Left renal pelvis (tissue), 4 donors: ENCODE measurements at places on chromosomes 2 and 18.

DNA sequence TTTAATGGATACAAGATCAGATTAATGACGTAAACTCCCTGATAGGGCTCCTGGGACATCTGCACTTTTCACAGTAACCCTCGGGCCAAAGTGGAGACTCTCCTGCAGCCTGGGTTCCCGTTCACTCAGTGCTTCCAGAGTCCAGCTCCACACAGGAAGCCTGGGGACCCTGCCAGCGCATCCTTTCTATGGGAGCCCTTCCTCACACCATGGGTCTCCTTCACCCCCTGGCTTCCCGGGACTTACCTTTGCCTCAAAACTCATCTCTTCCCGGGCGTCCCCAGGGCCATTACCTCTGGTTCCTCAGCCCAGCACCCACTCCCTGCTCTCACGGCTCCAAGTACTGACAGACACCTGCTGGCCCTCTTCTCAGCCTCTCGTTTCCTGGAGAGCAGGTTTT lies 40.7 kb upstream of the KLF11 start:
- DNase-seq: no peak

- no peak for DNase-seq
These were observed 180.1 kb downstream of the PRPF40A start for GRCh38 chr2:152537081-152537651.

- DNase-seq: no peak
These were observed 176.9 kb upstream of the FN1 start for GRCh38 chr2:215612786-215613185.

- DNase-seq: no peak
These were observed 680 bp downstream of the DTNB start for GRCh38 chr2:25672494-25673299.

DNA sequence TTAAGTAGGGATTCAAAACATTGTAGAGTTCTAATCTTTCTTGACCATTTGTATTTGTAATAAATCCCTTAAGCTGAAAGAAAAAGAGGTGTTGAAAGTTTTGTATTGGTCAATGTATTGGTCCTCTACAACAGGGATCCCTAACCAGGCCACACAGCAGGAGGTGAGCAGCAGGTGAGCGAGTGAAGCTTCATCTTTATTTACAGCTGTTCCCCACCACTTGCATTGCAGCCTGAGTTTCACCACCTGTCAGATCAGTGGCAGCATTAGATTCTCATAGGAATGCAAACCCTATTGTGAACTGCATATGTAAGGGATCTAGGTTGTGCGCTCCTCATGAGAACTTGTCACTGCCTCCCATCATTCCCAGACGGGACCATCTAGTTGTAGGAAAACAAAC lies 715.7 kb upstream of the NXPH2 start:
- DNase-seq: no peak

DNA sequence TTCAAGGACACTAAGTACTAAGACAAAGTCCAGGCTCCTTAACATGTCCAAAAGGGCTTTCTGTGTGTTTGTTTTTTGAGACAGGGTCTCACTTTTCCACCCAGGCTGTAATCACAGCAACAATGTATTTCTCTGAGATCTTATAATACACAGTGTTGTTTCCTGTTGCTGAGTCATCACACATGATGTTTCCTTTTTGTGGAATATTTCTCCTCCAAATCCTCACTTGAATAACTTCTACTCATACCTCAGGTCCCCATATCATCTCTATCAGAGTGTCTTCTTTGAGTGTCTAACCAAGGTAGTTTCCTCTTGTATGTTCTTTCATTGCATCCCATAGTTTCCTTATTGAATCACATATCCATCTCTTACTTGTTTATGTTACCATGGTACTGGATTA lies 632.0 kb upstream of the PIK3C3 start:
- no peak for DNase-seq

DNA sequence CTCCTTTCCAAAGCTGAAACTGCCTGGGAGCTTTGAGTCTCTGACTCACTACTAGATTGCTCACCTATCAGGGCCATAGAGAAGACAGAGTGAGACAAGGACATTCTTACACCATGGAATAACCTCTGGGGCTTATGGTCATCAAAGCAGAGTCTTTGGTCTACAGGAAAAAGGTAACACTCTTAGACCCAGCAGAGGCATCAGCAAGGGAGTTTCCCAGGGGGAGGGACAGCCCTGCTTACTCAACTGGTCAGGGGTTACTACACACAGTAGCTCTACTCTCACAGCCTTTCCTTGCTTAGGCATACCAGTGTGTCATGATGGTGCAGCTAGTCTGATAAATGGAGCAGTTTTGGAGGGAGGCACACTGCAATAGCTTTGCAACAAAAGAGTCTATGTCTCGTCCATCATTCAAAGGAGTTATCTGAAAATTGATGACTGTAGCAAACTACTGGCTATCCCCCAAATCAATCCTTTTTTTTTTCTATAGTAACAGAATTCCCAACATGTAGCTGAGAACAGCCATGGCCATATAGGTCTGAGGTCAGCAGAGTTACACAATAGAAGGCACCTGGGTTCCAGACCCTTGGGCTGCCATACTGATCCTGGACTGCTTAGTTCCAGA lies 22.4 kb upstream of the CD28 start:
- no peak for DNase-seq

DNA sequence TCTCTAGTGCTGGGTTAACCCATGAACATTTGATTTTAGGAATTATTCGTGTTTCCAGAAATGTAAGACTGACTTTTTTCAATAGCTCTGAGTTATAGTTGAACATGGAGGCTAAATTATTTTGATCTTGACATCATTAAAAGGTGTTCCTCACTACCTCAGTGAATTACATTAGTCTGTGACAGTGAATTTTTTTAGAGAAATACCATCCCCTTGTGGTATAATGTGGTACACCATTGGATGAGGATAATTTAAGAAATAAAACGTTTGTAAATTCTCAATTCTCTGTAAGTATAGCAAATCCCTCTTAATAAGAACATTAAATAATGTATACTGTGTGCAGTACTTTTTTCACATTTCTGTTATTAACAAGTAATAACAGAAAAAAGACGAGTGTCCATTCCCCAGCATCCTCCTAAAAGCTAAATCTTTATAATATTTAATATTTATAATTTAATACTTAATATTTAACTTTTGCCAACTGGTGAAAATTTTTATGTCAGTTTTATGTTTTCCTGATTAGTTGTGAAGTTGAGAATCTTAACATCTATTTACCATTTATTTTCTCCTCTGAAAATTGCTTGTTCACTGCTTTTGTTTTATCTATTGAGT lies 70.3 kb upstream of the CWC22 start:
- no peak for DNase-seq

DNA sequence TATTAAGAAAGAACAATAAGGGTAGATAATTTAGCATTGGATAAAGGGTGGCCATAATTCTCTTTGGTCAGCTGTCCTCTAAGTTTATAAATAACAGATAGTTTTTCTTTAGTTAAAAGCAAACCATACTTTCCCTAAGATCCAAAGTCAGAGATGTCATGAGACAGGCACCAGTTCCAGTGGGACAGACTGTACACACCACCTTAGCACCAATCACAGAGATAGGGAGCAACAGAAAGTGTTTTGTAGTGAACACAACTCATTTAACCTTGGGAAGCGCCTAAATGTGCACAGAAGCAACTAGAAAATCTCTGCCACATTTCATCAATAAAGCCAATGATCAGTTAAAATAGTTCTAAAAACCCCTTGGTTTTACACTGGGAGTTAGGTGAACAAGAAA lies 186.8 kb upstream of the SMAD7 start:
- no peak for DNase-seq

GRCh38 chr2:162545254-162545653 lies 201.3 kb downstream of the GCA start:
- no peak for DNase-seq

GRCh38 chr2:42951263-42951938 lies 159.0 kb upstream of the HAAO start:
- DNase-seq: no peak

- DNase-seq: no peak
These were observed 3.8 kb downstream of the VPS54 start for GRCh38 chr2:64015391-64015790.

DNA sequence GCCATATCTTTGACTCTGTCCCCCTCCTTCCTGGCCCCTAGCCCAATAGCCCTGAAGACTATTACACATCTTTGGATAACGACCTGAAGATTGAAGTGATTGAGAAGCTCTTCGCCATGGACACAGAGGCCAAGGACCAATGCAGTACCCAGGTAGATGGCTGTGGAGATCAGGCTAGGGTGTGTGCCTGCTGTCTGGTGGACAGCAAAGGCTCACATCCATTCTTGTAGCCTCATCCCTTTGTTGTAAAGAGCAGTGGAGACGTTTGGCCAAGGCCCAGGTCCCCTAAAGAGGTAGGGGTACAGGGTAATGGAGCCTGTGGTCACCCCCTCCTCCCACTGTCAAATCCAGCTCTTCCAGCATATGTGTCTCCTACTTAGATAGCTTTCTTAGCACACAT lies 81.4 kb downstream of the EPAS1 start:
- DNase-seq: no peak

DNA sequence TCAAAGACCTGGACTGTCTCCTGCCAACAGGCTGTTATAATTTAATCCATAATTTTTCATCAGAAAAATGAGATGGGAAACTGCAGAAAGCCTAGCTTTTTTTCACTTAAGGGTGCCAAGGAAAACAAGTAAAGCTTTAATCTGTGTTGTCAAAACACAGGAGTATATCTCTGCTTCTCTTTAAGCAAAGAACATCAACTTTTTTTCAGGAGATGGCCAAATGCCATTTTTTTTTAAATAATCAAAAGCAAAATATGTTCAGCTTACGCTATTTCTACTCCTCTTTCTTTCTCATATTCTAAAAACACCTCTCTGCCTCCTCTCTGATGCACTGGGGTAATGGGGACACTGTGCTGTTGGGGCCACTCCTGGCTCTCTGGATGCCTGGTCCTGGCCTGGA lies 73.1 kb upstream of the NXPH2 start:
- DNase-seq: no peak

DNA sequence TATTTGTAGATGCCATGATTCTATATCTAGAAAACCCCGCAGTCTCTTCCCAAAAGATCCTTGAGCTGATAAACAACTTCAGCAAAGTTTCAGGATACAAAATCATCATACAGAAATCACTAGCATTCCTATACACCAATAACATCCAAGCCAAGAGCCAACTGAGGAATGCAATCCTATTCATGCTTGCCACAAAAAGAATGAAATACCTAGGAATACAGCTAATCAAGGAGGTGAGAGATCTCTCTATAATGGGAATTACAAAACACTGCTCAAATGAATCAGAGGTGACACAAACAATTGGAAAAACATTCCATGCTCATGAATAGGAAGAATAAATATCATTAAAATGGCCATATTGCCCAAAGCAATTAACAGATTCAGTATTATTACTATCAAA lies 551.4 kb upstream of the SLC39A10 start:
- no peak for DNase-seq

DNA sequence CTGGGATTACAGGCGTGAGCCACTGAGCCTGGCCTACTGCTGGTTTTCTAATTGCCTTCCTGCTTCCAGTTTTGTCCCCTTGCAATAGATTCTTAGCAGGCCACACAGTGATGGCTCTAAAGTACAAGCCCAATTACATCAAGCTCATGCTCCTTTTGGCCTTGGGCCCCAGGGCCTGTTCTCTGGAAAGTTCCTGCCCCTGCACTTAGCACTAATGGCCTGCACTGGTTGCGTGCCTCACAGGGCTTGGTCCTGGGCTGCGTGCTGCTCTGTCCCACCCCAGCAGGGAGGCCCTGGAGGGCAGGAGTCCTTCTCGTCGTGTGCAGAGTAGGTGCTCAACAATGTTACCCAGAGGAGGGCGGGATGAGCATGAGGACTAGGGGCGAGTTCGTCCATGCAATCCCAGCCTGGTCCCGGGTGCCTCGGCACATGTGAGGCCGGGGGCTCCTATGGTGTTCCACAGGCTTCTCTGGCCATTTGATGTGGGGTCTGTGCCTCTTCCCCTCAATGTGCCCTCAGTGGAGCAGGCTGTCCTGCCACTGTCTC lies 51.7 kb downstream of the PDCL3 start:
- no peak for DNase-seq

DNA sequence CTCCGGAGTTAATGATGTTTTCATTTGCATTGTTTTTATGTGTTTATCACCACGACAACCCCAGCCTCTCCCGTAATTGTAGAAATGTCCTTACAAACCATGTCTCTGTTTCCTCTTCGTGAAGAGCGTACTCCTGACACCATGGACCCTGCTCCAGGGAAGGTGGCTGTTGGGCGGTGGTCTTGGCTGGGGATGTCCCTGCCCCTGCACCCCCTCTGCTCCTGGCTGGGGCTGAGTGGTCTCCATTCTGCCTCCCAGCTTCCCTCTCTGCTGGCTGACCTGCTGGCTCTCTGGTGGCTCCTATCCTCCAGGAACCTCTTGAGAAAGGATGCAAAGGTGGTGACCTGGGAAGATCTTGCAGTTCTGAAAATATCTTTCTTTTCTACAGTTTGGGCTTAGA lies 81.1 kb downstream of the ASB1 start:
- no peak for DNase-seq

DNA sequence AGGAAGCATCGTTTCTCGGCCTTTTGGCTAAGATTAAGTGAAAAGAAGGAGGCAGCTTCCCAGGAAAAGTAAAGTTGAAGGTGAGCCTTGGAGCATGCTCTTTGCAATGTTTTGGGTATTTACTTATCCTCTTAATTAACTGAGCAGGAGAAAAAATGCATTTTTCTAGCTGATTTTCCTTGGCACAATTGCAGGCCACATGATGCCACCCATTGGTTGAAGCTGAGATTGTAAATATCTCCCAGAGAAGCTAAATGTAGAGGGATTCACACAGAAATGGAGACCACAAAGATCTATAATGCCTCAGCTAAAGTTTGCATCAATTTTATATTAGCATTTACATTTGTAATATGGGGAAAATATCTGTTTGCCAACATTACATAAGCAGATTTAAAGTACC lies 294.1 kb downstream of the KCNS3 start:
- DNase-seq: no peak

DNA sequence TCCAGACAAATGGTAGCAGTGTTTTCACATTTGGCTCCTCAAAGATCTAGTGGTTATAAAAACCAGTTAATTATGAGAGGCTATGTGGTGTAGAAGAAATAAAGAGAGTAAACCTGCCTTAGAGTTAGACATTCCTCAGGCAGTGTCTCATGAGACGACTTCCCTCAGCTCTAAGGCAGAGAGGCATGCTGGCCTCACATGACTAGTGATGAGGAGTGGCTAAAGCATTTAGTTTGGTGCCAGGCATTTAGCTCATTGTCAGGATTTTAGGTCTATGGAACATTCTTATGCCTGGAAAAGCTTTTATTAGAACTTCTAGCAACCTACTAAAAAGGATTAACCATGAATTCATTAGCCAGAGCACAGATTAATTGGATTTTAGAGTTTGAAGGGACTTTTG lies 90.3 kb downstream of the RPRM start:
- DNase-seq: no peak

- DNase-seq: no peak
These were observed 51.9 kb upstream of the RMDN2 start for GRCh38 chr2:37873229-37873628.
